ENCODE measurements at places on chromosomes 11 and 22.

DNA sequence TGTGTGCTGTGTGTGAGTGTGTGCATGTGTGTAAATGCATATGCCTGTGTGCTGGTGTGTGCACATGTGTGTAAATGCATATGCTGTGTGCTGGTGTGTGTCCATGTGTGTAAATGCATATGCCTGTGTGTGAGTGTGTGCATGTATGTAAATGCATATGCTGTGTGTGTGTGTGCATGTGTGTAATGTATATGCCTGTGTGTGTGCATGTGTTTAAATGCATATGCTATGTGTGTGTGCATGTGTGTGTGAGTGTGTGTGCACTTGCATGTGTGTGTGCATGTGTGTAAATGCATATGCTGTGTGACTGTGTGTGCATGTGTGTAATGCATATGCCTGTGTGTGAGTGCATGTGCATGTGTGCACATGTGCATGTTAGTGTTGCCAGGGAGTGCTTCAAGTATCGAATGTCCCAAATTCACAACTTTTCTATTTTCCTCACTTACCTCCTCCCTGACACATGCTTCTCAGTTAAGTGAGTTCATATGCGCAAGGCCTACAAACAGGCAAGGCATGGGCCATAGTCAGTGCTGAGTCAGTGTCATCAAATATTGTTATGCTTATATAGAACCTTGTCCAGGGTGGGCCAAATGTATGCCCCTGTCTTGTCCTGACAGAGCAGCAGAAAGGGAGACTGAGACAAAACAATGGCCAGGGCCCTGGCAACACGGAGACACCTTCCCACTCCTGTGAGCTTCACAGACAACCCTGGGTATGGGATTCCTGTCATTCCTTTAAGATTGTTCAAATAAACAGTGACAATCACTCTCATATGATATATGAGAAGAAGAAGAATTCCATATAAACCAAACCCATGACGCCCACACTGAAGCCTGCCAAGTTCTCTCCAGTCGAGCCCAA is 38.6 kb downstream of the GGTLC2 start:
- no peak for DNase-seq

DNA sequence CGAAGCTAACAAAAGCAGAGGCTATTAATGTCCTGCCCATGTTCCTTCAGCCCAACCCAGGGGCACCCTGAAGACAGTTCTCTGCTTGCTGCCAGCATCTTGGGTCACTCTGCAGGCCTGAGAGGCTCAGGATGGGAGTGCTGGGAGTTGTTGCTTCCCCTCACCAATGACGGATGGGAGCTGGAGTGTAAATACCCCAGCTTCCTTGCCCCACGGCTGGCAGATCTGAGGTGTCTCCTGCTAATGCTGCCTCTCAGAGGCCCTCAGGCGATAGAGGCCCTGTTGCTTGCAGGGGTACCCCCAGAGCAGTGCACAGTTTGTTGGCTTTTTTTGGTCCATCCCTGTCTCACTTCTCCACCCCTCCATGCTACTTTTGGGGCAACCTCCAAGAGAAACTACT is 32.9 kb downstream of the IFT27 start:
- no peak for DNase-seq

GRCh38 chr22:29842740-29843139 is 4.7 kb upstream of the ASCC2 start:
- DNase-seq, result no peak

GRCh38 chr22:45444168-45444567 is 30.7 kb downstream of the RIBC2 start:
- no peak for DNase-seq

- DNase-seq, result no peak
Observed at GRCh38 chr11:47337229-47337924, 15.1 kb downstream of the MYBPC3 start.

DNA sequence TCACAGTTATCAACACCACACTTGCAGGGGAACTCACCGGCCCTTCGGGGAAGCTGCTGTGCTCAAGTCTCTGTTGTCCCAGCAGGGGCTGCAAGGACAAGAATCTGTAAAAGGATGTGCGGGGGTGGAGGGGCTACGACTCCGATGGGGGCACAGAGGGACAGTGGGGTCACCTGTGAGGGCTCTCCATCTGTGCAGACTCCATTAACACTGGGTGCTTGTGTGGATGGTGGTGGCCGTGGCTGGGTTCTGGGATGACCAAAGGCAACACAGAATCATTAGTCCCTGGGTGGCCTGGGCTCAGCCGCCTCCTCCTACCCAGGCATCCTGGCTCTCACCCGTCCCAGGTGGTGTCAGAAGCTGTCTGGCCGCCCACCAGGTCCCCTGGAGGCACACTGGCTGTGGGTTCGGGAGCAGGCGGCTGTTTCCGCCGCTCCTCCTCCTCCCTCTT is 10.2 kb upstream of the RBM4B start:
- DNase-seq, result no peak

GRCh38 chr22:46391486-46392136 is 56.1 kb downstream of the TRMU start:
- DNase-seq, result no peak

DNA sequence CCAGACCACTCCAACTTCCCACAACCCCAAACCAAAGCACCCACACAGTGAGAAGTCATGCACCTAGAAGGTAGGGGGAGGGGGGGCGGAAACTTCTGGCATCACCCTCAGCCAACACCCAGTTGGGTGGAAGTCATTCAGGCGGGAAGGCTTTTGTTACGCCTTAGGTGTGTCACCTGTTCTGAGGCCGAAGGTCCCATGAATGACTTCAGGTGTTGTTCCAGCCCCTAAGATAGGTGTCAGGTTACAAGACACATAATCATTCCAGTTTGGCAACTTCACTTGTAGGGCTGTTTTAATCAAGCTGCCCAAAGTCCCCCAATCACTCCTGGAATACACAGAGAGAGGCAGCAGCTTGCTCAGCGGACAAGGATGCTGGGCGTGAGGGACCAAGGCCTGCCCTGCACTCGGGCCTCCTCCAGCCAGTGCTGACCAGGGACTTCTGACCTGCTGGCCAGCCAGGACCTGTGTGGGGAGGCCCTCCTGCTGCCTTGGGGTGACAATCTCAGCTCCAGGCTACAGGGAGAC is at the start of gene TMPRSS4:
Gene TMPRSS4, plus strand, starts transcription at position 325 of the 528 bp plus-strand sequence. CDS start 225 bp downstream, outside the sequence.
- DNase-seq, result no peak

DNA sequence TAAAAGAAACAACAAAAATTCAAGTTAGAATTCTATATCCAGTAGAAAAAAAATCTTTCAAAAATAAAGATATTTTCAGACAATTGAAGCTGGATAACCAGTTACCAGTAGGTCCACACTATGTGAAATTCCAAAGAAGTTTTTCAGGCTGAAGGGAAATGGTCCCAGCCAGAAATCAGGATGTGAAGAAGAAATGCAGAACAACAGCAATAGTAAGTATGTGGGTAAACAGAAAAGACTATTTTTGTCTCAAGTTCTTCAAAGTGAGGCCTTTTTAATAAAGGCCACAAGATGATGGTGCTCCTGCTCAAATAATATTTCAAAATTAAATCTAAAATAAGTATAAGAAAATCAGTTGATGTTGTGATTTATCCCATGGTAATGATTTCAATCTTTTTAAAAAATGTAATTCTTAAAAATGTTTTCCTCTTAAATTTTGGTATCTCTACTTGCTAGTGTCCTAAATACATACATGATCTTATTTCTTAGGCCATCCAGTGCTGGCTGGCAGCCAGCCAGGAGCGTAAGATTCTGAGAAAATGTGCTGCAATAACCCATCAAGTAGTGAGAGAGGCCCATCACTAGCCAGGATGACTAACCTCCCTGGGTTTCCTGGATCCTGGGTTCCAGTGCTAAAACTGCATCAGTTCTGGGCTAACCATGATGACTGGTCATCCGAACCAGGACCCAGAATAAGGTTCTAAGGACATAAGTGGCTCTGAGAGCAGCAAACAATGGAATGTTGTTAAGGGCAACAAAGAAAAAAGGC is 15.6 kb upstream of the UCP3 start:
- DNase-seq, result peak; percentile 38

GRCh38 chr11:73353422-73353821 is 22.8 kb upstream of the RELT start:
- DNase-seq, result no peak

- DNase-seq, result no peak
Observed at GRCh38 chr22:46584081-46584921, 35.9 kb upstream of the GRAMD4 start.

DNA sequence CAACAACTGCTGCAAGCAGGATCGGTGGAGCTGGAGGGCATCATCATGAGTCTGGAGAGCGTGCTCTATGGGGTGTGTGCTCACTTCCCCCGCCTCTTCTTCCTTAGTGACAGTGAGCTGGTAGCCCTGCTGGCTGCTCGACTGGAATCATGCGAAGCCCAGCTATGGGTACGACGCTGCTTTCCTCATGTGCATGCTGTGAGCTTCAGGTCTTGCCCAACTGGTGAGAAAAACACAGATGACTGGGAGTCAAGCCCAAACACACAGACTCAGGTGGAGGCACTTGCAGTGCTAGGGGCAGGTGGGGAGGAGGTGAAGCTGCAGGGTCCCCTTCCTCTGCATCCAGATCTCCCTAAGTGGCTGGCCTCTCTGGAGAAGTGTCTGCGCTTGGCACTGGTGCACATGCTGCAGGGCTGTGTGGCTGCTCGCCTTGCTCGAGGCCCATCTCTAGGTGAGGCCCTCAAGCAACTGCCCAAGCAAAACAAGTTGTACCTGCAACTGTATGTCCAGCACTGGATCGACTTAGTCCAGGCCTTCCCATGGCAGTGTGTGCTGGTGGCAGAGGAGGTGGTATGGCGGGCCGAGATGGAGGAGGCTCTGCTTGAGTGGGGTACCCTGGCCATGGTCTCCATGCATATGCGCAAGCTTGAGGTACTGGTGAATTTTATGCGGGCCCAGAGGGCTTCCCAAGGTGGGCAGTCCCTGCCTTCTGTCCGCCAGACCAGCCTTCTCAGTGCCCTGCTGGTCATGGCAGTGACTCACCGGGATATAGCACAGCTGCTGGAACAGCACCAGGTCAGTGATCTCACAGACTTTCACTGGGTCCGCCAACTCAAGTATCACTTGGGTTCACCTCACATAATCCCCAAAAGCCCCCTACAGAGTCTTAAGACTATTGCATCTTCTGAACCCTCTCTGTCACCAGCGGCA is 48.1 kb downstream of the DNHD1 start:
- DNase-seq, result no peak

DNA sequence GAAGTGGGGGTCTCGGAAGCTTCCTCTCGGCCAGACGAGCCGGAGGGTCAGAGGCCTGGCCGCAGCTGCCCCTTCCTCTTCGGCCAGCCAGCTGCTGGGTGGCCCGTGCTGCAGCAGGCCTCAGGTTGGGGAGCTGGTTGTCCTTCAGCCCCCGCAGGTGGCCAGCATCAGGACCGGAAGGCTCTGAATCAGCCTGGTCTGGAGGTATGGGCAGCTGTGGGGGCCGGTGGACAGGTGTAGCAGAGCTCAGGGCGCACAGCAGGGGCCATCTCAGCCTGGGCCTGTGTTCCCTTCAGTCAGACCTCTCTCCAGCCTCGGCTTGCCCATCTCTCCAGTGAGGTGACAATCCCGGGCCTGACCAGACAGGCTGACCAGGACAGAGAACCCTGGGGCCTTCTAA is 13.9 kb upstream of the TBX1 start:
- no peak for DNase-seq

DNA sequence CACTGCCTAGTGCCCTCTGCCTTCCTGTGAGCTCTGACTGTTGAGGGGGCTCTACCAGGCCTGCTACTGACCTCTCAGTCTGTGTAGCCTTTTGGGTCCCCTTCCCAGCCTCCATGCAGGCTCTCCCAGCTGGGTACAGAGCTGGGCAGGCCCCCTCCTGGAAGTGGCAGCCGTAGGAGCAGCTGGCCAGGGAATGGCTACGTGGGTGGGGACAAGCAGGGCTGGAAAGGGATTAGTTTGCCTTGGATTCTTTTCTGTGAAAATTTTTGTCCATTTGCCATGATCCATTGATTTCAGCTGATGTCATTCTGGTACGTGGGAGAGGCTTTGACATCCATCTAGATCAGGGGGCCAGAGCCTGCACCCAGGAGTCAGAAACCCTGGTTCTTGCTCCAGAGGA is 23.9 kb upstream of the NECTIN1 start:
- no peak for DNase-seq

DNA sequence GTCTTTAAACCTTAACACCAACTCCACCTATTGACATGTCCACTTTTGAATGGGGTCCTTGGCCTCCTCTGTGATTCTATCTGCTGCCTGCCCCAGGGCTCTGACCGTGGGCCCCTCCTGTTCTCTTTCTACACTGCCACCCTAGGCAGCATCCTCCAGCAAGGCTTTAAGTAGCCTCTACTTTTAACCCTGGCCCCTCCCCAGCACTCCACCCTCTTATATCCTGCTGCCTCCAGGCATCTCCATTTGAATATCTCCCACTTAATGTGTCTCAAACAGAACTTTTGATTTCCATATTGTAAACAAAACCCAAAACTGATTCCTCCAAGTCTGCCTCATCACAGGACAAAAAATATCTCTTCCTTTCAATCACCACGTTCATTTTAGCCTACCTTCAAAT is 90.5 kb upstream of the ARHGAP32 start:
- DNase-seq, result no peak

DNA sequence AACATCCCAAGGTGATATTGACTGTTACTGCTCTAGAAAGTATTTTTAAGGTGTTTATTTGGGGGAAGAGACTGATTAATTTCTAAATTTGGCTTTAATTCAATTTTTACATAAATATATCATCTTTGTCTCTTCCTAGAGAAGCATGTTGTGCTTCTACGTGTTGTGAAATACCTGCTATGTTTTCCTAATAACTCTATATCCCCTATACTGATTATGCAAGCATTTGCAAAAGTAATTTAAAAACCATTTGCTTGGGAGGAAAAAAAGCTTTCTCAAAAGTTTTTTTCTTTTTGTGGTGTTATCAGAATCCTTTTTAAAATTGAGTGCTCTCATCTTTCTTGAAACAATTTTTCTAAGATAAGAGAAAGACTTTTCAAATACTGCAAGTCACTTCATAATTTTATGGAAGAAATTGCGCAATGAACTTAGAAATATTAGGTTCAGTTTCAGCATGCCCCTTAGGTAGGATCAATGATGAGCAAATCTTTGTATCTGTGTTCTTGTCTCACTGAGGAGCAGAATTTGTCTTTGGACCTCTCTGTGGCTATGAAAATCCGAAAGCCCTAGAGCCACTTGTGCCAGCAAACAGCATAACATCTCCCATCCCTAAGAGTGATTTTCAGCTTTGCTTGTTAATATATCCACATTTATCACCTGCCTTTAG is 7.4 kb upstream of the BLID start:
- DNase-seq, result no peak

DNA sequence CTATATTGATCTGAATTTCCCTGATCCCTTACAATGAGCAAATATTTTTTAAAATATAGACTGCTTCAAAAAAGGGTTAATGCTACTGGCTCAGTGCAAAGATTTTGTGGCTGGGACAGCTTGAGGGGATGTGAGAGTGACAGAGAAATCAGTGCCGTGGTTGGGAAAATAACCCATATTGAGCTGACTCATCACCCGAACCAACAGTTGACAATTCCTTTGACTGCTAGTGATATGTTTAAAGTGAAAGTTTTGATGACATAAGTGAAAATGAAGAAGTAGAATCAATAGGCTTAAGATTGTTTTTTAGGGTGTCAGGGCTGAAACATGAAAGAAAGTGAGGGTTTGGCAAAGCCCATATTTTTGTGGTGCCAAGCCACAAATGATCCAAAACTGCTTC is 257.1 kb upstream of the TENM4 start:
- no peak for DNase-seq

- DNase-seq, result no peak
Observed at GRCh38 chr11:128693416-128693712, 508 bp upstream of the FLI1 start.
